ENCODE measurements at places on chromosomes 3 and 15. TPM values are rescaled to one million over a fixed set of nuclear protein-coding genes. Genes with fewer than 3 reads are reported as not detected.

GRCh38 chr3:127699416-127700300 lies 26.9 kb downstream of the ABTB1 start:
- DNase-seq, result no peak

SLC51A gene
- not detected for total RNA-seq

- no peak for DNase-seq
These were observed 486.8 kb downstream of the PDCD6IP start for GRCh38 chr3:34284959-34285826.

DNA sequence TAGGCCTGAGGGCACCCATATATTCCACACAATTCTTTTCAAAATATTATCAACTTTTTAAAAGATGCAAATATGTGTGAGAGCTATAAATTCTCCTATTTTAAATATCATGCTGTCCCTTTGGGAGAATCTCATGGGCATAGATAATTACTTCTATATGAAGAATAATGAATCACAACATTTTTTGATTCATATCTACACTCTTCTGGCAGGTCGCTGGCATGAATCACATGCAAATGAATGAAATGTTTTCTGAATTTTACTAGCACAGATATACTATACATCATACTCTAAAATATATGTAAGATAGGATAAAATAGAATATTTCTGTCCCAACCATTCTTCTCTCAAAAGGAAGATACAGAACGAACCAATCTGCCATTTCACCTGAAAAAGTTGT lies 277.7 kb upstream of the KCNH8 start:
- no peak for DNase-seq

SEMA3G gene
- total RNA-seq, result 0.40 TPM

DNA sequence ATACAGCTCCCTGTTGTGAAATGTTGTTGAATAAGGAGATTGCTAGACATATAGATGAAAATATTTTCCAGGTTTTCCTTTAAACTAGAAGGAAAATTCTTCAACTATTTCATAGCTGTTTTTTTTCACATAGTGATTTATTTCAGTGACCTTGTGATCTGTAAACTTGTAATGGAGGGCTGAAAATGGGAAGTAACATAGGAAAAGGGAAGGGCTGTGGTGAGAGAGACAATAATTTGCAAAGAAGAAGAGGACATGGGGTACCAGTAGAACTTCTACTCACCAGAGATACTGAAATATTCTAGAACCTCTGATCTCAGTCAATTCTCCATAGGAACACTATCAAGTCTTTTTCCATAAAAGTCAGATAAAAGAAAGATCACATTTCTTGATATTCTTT lies 60.4 kb downstream of the PLS1 start:
- no peak for DNase-seq

TTLL13 gene
- not detected for total RNA-seq

DNA sequence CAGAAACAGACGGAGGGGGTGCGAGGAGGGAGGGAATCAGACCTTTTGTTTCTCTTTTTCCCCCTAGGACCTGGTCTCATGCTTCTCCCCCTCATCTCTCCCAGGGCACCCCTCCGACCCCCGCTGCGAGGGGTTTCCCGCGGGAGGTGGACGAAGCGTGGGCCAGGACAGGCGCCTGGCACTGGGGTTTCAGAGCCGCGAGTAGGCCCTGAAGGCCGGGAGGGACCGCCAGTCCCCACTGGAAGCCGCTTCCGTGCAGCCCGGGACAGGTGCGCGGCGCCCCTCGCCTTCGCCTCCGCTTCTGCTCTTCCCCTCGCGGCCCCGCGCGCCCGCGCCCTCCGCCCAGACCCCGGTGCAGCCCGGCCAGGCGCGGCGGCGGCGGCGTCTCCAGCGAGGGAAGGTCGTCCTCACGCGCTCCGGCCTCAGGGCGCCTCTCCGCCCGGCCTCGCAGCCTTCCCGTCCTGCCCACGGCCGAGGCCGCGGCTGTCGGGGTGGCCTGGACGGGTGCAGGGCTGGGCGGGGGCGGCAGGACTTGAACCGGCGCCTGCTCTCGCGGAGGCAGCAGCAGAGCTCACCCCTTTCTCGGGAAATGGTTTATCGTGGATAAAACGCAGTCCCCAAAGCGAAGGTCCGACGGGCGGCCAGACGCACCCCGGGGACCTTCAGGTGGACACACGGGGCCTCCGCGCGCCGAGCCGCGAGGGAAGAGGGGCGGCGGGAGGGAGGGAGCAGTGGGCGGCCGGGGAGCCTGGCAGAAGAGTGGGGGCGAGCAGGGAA lies 31.5 kb upstream of the ADAMTS17 start:
- DNase-seq, result no peak

GRCh38 chr3:167113035-167113830 lies 266.9 kb downstream of the ZBBX start:
- no peak for DNase-seq

MCF2L2 gene
- 1.0 TPM for total RNA-seq

DNASE1L3 gene
- 1.3 TPM for total RNA-seq

SAMMSON gene
- total RNA-seq, result 26.3 TPM

SYNPR gene
- not detected for total RNA-seq

- DNase-seq, result no peak
These were observed 83.5 kb upstream of the SEC13 start for GRCh38 chr3:10404377-10404776.

GRCh38 chr3:4644951-4645350 lies 151.8 kb downstream of the ITPR1 start:
- no peak for DNase-seq

GRCh38 chr3:63955036-63955650 lies 43.0 kb upstream of the SCAANT1 start:
- DNase-seq, result no peak

GRCh38 chr3:119290613-119291012 lies 3.6 kb upstream of the ARHGAP31 start:
- no peak for DNase-seq

DNA sequence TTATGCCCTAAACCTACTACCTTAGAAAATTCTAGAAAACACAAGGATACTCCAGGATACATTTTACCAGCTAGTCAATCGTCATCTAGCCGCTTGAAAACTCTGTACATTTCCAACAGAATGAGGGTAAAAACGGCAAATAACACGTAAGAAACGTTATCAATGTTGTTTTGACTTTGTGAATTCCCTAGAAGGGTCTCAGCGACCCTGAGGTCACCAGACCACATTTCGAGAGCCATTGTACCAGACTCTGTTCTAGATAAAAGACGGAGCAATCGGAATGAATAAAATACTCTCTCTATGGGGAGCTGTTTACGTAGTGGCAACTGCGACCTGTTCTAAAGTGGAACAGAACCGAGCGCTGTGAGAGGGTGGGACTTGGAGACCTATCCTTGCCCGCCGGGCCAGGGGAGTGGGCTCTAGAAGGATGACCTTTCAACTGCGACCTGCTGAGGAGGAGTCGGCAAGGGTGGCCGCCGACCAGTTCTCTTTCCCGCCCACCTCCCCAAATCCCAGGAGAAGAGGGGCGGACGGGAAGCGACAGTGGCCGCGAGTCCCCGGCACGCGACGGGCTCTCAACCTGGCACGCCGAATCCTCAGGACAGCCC lies 778 bp upstream of the AP4E1 start:
- peak; percentile 44 for DNase-seq

- peak; percentile 18 for DNase-seq
These were observed 984 bp upstream of the SMARCC1 start for GRCh38 chr3:47782446-47783308.

DNA sequence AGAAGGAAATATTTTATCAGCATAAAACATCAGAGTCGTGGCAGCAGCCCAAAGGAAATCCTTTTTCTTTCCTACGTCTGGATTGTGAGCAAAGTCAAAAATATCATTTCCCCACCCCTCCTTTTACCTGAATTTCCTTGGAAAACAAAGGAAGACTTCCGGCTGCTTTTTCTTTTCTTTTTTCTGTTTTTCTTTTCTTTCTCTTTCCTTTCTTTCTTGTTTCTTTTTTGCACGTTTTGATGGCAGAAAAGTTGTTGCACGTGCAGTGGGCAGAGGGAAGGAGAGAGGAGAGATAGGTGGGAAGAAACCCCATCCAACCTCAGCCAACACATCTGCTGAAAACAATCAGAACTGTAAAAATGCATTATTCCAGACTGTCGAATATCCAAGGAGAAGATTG lies 544 bp upstream of the MYO1E start:
- no peak for DNase-seq

PIERCE2 gene
- total RNA-seq, result 4.1 TPM

GRCh38 chr3:177824841-177825240 lies 627.6 kb upstream of the TBL1XR1 start:
- DNase-seq, result no peak

IL17RD gene
- total RNA-seq, result 1.4 TPM

PRR20G gene
- not detected for total RNA-seq

DNA sequence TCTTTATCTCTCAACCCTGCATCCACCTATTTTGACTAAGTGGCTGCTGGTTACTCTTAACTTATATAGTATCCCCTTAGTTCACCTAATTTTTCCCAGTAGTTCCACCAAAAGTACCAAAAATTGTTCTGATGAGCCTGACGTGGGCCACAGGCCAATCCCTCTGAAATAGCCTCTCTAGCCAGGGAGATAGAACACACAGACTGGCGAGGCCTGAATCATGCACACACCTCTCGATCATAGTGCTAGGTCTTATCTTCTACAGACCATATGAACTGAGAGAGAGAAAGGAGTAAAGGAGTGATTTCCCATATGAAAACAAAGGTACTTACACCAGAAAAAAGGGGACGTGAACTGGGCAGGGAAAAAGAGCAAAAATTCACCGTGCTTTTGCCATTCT lies 72.5 kb upstream of the ADAMTS9 start:
- DNase-seq, result no peak

- no peak for DNase-seq
These were observed at the start of gene IL17RE for GRCh38 chr3:9902372-9903237. IL17RE (plus strand) TSS chr3:9902848; CDS start chr3:9902933, 85 bp downstream.

- no peak for DNase-seq
These were observed 243.9 kb downstream of the TBL1XR1 start for GRCh38 chr3:176953106-176954060.

PLSCR5 gene
- total RNA-seq, result not detected

PCOLCE2 gene
- total RNA-seq, result 57.2 TPM

PHC3 gene
- 15.8 TPM for total RNA-seq

ATP10A gene
- total RNA-seq, result 7.1 TPM

CMTM8 gene
- total RNA-seq, result 11.2 TPM

GRCh38 chr15:39997639-39998038 lies 41.3 kb downstream of the SRP14 start:
- DNase-seq, result no peak
